Renal cortex interstitium (tissue), 15 donors: ENCODE measurements at places on chromosomes 11 and 22. TPM values are rescaled to one million over a fixed set of nuclear protein-coding genes. Genes with fewer than 3 reads are reported as not detected.

GRCh38 chr11:37972691-37973090 is 1374.7 kb upstream of the RAG2 start:
- no peak for DNase-seq

DNA sequence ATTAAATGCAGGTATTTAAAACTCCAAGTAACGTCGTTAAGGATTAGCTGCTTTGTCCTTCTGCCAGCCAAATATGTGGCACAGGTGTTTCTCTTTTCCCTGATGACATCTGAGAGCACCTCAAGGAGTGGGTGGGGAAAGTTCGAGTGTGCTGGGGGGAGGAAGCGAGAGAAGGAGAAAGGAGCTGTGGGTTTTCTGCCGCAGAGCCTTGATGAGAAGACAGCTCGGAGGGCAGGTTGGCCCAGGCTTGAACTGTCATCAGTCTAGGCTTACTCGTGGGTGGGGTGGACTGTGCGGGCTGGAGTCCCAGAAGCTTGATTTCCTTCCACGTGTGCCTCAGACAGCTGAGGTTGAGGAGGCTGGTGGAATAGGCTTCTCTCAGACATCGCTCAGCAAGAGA is 15.2 kb upstream of the SORL1-AS1 start:
- DNase-seq, result no peak

Gene KREMEN1
- polyA plus RNA-seq, result 23.3 TPM

GRCh38 chr11:36254713-36255112 is 34.5 kb downstream of the COMMD9 start:
- DNase-seq, result no peak
